Kidney epithelial cell (primary cell): ENCODE measurements at places on chromosomes 1 and 21.

- no peak for DNase-seq
Measured at GRCh38 chr1:17066361-17067068, 12.7 kb upstream of the SDHB start.

- no peak for DNase-seq
Measured at GRCh38 chr1:54800899-54801759, at the start of gene TTC22. Gene TTC22 (minus strand): TSS chr1:54801323. CDS start chr1:54801163, 160 bp downstream.

DNA sequence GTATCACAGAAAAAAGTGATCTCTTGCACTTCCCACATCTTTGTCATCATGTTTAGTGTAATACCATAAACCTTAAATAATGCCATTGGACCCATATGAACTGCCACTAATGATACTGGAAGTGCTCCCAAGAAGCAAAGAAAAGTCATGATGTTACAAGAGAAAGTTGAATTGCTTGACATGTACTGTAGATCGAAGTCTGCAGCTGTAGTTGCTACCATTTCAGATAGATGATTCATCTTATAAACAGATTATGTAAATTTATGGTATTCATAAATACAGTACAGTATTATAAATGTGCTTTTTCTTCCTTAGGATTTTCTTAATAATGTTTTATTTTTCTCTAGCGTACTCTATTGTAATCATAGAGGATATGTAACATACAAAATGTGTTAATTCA is 30.1 kb upstream of the LAMC2 start:
- DNase-seq, result no peak

DNA sequence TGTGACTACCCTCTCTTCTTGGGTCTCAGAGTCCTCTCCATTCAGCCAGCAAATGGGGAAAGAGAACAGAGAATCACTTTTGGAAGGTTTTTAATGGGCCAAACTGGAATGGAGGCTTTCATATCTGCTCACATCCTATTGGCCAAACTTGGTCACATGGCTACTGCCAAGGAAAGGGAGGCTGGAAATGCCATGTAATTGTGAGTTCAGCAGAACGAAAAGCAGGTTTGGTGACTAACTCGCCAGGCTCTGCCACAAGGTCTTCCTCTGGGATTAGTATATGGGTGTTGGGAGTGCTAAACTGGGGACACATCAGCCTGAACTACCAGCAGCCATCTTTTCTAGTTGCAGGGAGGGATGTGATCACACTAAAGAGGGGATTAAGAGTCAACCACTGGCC is 19.2 kb downstream of the RD3 start:
- no peak for DNase-seq
